ENCODE measurements at places on chromosomes 12 and 14.

DNA sequence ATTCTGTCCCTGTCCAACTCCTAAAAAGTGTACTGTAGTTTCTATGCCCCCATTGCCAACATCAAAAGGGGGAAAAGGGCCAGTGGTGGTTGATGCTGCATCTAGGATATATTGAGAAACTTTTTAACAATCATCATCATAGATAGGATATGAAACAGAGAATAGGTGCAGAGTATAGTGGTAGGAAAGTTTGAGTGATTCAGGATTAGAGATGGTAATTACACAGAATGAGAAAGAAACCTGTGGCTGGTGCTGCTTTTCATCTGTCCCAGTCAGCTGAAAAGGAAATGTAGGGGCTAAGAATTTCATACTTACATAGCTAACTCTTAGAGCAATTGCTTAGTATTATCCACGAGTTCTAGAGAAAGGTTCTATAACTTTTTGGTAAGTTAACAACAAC lies 67.6 kb downstream of the GTF2A1 start:
- DNase-seq = no peak

DNA sequence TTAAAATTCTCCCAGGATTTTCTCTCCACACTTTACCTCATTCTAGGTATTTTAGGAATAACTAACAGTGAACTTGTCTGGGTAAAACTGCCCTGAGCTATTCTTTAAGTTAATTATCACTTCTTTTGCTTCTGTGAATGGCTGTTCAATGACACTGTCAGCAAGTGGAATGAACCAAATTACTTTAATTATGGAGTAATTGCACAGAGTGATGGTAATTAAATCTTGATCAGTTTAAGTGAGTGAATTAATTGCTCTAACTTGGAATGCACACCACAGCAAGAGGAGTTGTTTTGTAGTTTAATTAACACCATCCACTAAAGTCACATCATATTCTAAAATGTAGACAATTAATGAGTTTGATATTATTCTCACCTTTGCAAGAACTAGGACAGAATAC lies 36.2 kb upstream of the TMEM260 start:
- no peak for DNase-seq

- DNase-seq = no peak
Measured at GRCh38 chr14:32694795-32695449, 243.8 kb upstream of the NPAS3 start.

GRCh38 chr14:61368781-61369453 lies 47.5 kb downstream of the PRKCH start:
- DNase-seq = no peak

DNA sequence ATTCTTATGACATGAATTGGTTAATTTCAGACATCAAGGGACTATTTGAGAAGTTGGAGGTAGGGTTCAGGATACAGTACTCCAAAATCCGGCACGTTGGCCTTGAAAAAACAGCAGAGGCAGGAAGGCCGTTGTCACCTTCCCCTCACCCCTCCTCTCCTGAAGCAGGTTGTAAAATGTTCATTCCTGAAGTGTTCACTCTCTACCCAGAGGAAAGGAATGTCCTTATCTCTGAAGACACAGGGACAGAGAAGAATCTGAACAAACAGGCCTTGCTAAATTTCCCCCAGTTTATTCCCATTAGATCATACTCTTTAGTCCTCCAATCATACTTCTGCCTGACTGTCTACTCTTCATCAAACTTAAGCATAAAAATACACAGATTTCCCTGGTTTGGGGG lies 313.6 kb downstream of the ZFP36L1 start:
- DNase-seq = no peak

DNA sequence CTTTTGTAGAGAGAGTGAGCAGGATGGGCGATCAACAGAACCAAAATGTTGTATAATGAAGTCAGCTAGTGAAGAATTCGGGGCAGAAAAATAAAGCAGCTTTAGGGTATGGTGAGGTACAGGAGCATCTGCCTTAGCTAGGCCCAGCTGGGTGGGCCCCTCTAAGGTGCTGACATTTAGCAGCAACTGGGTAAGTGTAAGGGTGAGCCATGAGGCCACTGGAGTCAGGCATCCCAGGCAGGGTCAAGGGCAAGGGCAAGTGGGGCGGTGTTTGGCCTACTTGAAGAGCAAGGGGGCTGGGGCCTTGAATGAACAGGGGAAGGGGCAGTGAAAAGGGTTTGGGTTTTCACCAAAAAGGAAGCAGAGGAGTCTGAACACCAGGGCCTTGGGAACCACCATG lies 583.6 kb downstream of the BCL11B start:
- DNase-seq = no peak

GRCh38 chr14:65002586-65003210 lies 16.0 kb downstream of the FNTB start:
- no peak for DNase-seq

- DNase-seq = no peak
Measured at GRCh38 chr14:102538602-102539543, 29.3 kb upstream of the ANKRD9 start.

DNA sequence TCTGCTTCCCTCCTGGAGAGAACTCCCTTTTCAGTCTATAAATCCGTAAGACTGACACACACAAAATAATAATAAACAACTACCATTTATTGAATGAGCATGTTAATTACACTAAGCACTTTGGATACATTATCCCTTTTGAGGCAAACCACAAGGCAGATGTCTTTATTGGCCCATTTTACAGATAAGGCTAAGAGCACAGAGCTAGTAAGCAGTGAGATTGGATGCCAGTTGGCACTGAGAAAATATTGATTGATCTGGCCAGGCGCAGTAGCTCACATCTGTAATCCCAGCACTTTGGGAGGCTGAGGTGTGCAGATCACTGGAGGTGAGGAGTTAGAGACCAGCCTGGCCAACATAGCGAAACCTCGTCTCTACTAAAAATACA lies 21.9 kb upstream of the RBM19 start:
- DNase-seq = no peak

DNA sequence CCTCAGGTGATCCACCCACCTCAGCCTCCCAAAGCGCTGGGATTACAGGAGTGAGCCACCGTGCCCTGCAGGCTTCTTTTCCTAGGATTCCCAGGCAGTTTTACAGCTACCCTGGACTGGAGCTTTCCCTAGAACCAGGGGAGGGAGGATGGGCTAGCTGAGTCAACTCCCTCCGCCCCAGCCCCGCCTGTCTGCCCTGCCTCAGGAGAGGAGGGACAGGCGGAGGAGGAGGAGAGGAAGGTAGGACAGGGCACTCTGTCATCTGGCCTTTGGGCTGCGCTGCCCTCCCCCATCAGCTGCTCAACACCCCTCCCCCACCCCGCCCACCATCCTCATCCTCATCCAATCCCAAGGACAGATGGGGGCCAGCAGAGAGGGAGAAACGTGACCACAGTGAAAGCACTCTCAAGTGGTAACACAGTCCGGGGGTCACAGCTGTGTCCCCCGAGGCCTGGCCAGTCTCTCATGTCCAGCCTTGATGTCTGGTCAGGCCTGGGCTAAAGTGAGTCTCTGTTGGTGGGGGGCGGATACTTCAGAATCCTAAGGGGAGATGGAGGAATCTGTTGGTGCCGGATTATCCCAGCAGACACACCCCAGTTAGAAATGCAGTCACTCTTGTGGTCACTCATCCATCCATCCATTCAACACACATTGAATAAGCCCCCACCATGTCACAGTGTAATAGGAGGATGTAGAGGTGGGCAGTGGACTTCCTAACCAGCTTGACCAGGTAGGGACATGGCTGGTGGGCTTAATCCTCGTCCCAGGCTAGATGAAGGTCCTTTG lies 12.3 kb downstream of the FIGNL2 start:
- no peak for DNase-seq

- DNase-seq = no peak
Measured at GRCh38 chr12:109714913-109715244, 1.3 kb downstream of the FAM222A start.

DNA sequence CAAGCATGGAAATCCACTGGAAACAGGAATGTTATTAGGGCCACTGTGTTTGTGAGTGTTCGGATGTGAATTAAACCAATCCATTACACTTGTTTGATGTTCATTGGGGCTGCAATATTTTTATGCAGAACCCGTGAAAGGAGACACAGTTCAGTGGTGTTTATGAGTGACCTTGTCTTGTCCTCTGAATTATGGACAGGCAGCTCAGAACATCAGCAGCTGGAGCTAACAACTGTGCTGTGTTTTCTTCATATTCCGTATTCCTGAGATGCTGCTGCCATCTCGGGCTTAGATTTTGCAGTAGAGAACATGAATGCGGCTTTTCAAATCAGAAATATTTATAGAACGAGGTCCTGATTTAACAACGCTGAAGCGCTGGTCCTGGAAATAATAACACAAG lies 20.3 kb upstream of the CACNA1C start:
- DNase-seq = no peak

All from activated naive CD4-positive, alpha-beta T cell treated with Interleukin-2 at 50 U/mL for 16 hours (primary cell).